Activated T-helper 17 cell treated with anti-CD3 and anti-CD28 coated beads, Interleukin-2, amount 50 U/mL, for 72 hours (primary cell): ENCODE measurements at places on chromosomes 5 and 9.
A peak's percentile ranks its signal among the peaks of the same experiment; 100 is the strongest.

DNA sequence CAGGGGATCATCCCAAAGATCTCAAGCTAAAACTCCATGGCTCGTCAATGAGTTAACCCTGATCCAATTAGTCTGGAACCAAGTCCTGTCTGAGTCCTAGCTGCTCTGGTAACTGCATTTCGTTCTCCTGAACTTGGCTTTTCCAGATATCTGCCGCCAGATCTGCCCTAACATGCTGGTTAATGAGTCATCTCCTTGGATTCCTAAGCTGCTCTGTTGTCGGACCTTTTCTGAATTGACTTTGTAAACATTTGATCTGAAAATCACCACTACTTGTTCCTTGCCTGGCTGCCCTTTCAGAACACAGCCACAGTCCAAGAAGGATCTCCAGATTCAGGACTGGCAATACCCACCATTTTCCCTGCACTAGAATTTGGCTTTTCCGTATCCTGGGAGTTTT lies 473.0 kb downstream of the ZSWIM6 start:
- ATAC-seq, result no peak

DNA sequence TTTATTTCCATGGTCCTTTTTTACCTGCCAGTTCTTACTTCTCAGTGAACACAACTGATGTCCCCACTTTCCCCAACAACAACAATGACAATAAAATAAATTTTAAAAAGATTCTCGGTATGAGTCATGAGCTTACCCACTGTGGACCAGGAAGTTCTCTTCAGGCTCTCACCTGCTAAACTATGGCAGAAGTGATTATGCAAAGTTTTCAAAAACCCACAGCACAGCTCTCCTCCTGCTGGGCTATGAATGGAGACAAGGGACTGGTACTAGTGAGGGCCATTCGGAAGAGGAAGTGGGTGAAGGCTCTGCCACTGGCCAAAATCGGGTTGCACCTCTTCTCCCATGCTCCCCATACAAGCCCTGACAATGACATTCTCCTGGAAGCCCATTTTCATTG lies 429.4 kb downstream of the PIK3R1 start:
- ATAC-seq, result no peak

- peak; percentile 15 for ATAC-seq
These were observed 1.1 kb upstream of the MAT2B start for GRCh38 chr5:163504079-163504931.

DNA sequence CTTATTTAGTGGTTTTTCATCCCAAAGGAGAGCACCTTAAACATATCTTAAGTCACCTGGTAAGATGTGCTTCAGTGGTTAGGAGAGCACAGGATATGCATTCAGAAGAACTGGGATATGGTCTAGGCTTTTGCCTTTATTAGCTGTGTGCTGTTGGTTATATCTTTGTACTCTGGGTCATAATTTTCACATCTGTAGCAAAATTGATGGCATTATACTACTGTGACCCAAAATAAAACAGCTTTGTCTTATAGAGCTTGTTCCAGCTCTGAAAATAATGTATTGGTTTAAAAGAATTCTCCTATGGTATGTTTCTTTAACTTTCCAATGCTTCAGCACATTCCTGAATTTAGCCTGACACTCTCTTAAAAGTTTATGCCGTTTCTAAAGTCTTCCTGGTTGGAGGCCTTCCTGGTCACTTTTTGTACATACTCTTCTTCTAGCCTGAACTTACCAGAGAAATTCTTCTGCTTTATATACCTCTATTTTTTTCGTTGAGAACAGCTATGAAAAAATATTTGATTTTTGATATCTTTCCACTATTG lies 337.1 kb upstream of the MPDZ start:
- no peak for ATAC-seq

DNA sequence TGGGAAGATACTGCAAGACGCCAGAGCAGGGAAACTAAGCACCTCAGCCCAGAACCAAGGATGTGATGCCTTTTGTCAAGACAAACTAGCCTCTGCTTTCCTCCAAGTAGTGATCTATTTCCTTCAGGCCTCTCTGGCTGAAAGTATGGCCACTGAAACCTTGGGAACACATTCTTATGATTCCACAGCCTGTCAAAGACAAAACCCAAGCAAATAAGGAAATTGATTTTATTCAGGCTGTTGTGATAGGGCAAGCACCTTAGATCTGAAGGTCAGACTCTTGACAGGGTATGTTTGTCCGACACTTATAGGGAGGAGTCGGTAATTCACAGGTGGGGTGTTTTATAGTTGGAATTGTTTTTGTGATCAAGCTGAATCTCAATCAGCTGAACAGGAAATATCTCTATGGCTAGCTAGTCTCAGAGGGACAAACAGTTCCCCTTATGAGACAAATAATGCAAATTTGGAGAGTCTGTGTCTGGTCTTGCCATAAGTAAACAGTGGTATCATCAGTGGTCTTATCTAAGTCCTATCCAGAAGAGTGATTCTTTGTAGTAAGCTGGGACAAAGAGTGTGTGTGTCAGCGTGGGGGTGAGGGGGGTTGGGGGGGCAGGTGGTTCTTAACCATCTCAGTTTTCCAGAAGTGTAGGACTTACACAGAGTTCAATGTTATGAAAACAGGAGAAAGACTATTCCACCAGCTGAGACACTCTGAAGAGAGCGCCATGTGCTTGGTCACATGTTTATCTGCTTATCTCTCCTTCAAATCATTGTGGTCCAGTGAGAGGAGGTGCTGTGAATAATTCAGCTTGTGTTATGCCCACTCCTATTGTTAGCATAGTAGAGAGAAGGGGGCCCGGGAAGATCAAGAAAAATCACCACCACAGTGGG lies 6.7 kb upstream of the ZCCHC10 start:
- ATAC-seq, result no peak

DNA sequence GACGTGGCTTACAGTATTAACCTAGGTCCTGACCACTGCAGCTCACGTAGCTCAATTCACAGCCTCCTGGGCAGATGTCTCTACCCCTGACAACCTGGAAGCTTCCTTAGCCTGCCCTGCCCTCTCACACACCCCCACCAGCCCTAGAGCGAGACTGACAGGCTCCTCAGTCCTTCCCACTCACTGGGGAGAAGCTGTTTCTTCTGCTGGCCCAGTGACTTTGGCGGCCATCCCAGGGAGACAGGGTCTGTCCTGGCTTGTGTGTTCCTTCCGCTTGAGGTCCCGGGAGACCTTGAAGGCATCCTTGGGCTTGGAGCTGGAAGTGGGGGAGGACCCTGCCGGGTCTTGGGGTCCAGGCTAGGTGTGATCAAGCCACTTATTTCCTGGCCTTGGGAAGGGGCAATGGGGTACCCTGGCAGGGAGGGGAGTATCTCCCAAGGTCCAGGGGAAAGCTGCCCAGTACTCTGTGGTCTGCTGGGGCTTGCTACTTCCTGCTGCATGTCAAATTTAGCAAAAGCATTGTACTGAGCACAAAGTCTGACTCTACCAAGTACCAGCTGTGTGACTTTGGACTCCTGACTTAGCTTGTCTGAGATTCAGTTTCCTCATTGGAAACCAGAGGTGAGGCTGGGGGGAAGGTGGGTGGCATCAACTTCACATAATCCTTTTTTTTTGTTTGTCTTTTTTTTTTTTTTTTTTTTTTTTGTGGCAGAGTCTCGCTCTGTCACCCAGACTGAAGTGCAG lies 1.9 kb downstream of the MIGA2 start:
- ATAC-seq, result no peak

DNA sequence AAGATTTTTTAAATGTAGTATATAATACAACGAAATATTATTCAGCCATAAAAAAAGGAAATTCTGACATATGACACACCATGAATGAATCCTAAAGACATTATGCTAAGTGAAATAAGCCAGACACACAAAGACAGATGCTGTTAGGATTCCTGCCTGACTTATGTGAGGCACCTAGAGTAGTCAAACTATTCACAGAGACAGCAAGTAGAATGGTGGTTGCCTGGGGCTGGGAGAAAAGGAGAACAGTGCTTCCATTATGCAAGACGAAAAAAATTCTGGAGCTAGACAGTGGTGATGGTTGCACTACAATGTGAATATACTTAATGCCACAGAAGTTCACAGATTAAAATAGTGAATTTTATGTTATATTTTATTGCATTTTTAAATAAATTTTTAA lies 66.8 kb downstream of the SPOCK1 start:
- no peak for ATAC-seq

- ATAC-seq, result peak; percentile 79
These were observed 190.1 kb downstream of the GNA14 start for GRCh38 chr9:77457916-77458592.

DNA sequence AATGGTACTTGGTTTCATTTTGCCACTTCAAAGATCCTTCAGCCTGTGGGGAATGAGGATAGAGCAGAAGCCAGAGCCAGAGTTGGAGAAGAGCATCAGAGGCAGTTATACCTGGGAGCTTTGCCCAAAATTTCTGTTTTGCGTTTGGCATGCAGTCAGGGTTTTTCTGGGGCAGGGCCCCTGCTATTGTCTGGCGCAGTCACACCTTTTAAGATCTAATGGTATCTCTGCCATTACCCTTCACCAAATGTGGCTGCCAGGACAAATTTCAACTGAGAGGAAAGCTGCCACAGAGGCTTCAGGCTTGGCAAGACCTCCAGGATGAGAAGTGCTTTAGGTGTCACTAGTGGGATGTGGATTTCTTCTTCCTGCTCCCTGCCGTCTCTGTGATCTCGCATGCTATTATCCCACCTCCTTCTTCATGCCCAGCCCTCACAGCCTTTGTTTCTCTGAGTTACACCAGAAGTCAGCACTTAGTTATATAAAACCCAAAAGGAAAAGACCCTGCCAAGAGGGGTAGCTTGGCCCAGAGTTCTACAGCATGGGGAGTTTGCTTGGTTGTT lies 357.0 kb downstream of the TLE4 start:
- ATAC-seq, result no peak

GRCh38 chr9:16060436-16061129 lies 507.7 kb downstream of the CCDC171 start:
- no peak for ATAC-seq

DNA sequence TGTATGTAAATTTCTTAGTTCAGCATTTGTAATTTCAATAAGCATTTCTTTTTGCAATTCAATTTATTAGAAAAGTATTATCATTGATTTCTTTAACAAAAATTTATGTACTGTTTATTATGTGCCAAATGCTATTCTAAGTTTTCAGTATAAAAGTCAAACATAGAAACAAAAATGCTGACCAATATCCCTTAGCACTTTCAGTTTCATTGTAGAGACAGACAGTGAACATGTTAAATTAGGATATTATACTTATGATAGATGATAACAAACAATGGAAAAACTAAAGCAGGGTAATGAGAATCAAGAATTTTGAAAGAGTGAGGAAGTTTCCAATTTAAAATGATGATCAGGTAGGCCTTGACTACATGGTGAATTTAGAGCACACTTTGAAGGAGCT lies 1106.0 kb downstream of the TAF11L14 start:
- no peak for ATAC-seq

GRCh38 chr5:166561759-166562158 lies 1729.7 kb upstream of the WWC1 start:
- ATAC-seq, result no peak

- peak; percentile 91 for ATAC-seq
These were observed 82.9 kb downstream of the FEM1C start for GRCh38 chr5:115461506-115462290.

DNA sequence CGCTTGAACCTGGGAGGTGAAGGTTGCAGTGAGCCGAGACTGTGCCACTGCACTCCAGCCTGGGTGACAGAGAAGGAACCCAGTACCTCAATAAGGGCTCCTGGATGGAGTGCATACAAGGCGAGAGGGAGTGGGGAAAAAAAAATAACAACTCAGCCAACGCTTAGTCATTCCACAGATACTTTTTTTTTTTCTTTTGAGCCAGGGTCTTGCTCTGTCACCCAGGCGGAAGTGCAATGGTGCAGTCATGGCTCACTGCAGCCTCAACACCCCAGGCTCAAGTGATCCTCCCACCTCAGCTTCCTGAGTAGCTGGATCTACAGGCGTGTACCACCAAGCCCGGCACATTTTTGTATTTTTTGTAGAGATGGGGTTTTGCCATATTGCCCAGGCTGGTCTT lies 59.5 kb upstream of the GGTA1 start:
- ATAC-seq, result peak; percentile 39

DNA sequence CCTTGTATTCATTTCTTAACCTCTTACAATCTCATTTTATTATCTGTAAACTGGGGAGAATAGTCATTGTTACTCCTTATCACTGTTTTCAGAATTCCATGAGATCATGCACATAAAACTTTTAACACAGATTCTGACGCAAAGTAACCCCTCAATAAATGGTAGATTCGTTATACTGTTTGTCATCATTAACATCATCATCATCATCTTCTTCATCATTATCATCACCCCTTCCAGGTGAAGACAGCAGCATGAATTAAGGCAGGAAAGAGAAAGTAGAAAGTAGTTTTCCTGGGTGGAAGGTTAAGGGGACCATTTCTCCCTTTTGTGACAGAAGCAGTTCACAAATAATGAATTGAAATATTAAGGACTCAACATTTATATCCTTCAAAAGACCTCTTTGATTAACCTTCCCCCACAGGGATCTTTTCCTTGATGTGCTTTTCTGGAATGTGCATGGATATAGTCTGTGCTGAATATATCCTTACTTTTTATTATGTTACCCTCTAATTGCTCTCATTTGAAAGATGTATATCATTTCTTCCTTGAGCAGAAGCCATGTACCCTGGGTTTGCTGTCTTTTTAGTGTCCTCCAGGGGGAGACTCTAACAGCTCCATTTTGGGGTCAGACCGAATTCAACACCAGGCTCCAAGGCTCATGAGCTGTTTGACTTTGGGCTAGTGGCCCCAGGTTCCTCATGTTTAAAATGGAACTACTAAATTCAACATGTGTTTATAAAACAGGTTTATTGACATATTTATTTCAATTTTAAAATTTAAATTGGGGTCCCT lies 1029.9 kb upstream of the WWC1 start:
- no peak for ATAC-seq

DNA sequence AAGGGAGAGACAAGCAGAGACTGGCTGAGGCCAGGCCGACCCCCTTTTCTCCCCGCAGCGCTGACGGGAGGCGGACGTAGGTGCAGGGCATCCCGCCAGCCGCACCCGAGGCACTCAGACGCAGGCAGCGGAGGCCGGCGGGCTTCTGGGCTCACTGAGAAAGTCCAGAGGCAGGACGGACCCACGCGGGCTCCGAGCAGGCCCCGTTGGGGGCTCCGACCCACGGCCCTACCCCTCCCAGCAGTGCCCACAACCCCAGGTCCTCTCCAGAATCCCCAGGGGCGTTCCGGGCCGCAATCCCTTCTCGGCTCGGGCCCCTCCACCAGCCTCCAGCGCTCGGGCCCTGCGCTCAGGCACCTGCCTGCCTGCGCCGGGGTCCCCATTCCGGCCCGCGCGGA lies 543 bp downstream of the MTMR12 start:
- peak; percentile 19 for ATAC-seq

- ATAC-seq, result no peak
These were observed 38.1 kb upstream of the IL17B start for GRCh38 chr5:149416987-149417710.

DNA sequence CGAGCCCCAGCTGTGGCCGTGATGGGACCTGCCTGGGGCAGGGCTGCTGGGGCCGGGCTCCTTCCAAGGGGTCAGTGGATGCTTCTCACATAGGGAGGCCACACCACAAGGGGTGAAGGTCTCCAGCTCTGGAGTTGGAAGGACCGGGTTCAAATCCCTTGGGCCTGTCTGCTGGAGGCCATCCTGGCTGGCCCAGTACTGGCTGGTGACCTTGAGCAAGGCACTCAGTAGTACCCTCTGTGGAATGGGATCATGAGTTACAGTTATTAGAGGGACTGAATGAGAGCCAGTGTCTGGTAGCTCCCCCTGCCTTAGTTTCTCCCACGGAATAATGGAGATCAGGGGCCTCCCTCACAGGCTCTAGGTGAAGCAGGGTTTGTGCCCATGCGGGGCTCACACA lies 58.3 kb downstream of the LMX1B start:
- ATAC-seq, result no peak
